T-helper 17 cell (primary cell): ENCODE measurements at places on chromosomes 4 and X. TPM values are rescaled to one million over a fixed set of nuclear protein-coding genes. Genes with fewer than 3 reads are reported as not detected.

FTSJ1 gene
- 70.1 TPM for total RNA-seq

- no peak overlapping the region for H3K4me3 ChIP-seq
- no peaks in the 10 kb centered on the region for H3K4me1 ChIP-seq
- H3K36me3 ChIP-seq = no peaks in the 10 kb centered on the region
Observed at GRCh38 chrX:129549124-129549523, 9.1 kb downstream of the OCRL start.

DNA sequence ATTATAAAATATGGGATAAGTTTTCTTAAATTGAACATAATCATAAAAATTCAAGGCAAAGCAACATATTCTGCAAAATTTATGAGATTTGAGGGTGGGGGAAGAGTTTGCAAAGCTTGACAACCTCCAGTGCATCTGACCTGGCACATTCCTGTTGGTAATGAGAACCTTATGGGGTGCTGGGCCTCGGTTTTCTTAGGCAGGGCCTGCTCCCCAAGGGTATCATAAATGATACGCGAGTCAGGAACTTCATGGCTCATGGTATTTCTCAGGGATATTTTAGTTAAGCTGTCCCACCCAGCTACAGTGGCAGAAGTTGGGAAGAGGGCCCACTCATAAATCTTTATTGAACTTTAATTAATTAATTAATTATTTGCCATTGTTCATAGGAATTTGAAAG lies 13.2 kb downstream of the AFF2 start:
- no peak overlapping the region for H3K27ac ChIP-seq
- no peak for DNase-seq
- H3K4me3 ChIP-seq = no peak overlapping the region
- H3K36me3 ChIP-seq = peaks cover 2% of the 10 kb centered on the region
- H3K27me3 ChIP-seq = no peaks in the 10 kb centered on the region

- peak; percentile 40 for DNase-seq
- H3K4me1 ChIP-seq = peaks cover 43% of the 10 kb centered on the region
- no peaks in the 10 kb centered on the region for H3K27me3 ChIP-seq
- no peaks in the 10 kb centered on the region for H3K36me3 ChIP-seq
- H3K4me3 ChIP-seq = peak overlapping the region; percentile 93
Observed at GRCh38 chrX:107674480-107675364, 46.4 kb downstream of the PRPS1 start.

DNA sequence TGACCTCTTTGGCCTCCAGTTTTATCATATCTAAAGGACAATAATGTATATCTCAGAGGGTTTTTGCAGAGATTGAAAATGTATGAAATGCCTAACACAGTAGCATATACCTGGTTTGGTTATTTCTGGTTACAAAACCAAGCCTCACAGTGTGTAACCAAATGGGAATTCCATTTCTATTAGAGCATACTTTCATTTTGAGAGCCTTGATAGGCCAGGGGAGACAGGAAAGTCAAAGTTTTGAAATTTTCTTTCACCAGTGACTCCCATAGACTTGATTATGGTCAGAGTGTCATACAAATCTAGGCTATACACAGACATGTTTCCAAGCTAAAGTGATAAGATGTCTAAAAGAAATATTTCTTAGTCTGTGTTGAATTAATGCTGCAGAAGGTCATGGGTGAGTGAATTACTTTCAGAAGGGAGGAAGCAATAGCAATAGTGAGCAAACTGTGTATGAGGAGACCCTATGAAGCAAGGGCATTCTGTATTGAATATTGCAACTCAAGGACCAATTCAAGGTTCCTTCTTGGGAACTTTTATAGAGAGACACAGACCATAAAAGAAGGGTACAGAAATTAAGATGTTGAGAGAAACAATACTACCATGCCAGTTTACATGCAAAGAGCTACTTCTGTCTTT lies 151.1 kb downstream of the PDE5A start:
- H3K27me3 ChIP-seq = no peaks in the 10 kb centered on the region
- H3K27ac ChIP-seq = no peak overlapping the region
- peaks cover 5% of the 10 kb centered on the region for H3K4me1 ChIP-seq
- DNase-seq = no peak
- peaks cover 4% of the 10 kb centered on the region for H3K36me3 ChIP-seq
- no peak overlapping the region for H3K4me3 ChIP-seq

SUPT20HL2 gene
- not detected for total RNA-seq

- H3K36me3 ChIP-seq = no peaks in the 10 kb centered on the region
- no peaks in the 10 kb centered on the region for H3K4me1 ChIP-seq
- H3K27me3 ChIP-seq = no peaks in the 10 kb centered on the region
- H3K27ac ChIP-seq = no peak overlapping the region
- H3K4me3 ChIP-seq = no peak overlapping the region
- DNase-seq = no peak
Observed at GRCh38 chr4:111871802-111872201, 273.5 kb upstream of the FAM241A start.
